Left hindlimb (tissue), 1 donor: ENCODE measurements at places on chromosomes 3 and 15.

- DNase-seq = no peak
Measured at GRCh38 chr15:63506537-63507035, 2.2 kb downstream of the USP3 start.

DNA sequence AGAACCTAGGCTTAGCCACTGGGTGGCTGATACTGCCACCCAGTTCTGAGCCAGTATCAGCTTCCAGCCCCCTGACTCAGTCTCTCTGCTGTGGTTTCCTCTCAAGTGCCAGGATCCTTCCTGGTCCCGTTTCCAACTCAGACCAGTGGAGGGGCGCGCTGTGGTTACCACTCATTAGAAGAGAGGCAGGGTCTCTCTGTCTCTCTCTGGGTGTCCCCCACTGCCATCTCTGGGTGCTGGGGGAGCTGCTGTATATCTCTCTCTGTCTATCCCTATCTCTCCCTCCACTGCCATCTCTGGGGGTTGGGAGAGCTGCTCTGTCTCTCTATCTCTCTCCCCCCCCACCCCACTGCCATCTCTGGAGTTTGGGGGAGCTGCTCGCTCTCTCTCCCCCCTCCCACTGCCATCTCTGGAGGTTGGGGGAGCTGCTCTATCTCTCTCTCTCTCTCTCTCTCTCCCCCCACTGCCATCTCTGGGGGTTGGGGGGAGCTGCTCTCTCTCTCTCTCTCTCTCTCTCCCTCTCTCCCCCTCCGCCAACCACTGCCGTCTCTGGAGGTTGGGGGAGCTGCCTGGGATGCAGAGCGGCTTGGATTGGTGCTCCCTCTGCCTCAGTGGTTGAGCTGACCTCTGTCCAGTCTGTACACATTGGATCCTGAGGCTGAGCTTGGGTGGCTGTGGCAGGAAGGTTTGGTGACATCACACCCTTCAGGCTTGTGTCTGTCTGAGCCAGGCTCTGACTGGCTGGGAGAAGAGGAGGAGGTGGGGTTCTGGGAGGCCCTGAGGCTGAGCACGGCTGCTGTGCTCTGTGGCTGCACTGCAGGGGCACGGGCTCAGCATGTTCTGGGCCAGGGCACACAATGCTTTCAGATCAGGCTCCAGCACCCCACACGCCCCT is 98.9 kb downstream of the APBA2 start:
- peak; percentile 65 for DNase-seq

- no peak for DNase-seq
Measured at GRCh38 chr3:43525386-43525785, 96.4 kb downstream of the ANO10 start.

- DNase-seq = no peak
Measured at GRCh38 chr15:96392380-96393208, 62.1 kb downstream of the NR2F2 start.

- DNase-seq = no peak
Measured at GRCh38 chr3:73601481-73601880, 23.3 kb downstream of the PDZRN3 start.

DNA sequence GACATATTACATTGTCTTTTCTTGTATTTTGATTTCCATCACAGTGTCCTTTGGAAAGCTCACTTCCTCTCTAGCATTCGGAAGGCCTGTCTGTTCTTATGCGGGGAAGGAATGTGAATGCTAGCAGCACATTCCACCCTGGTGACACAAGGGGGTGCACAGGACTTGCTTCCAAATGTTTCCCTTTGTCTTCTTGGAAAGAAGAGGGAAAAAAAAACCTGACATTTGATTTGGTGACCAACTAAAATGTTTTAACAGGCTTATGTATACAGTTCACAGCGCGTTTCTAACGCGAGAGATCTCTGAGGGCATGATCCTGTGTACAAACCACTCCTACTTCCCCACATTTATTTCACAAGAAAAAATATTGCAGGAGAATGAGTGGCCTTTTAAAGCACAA is 107.6 kb upstream of the FXR1 start:
- peak; percentile 40 for DNase-seq

DNA sequence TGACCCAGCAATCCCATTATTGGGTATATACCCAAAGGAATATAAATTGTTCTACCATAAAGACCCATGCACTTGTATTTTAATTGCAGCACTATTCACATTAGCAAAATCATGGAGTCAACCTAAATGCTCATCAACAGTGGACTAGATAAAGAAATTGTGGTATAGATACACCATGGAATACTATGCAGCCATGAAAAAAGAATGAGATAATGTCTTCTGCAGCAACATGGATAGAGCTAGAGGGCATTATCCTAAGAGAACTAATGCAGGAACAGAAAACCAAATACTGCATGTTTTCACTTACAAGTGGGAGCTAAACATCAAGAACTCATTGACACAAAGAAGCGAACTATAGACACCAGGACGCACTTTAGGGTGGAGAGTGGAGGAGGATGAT is 466.7 kb downstream of the MECOM start:
- DNase-seq = no peak

DNA sequence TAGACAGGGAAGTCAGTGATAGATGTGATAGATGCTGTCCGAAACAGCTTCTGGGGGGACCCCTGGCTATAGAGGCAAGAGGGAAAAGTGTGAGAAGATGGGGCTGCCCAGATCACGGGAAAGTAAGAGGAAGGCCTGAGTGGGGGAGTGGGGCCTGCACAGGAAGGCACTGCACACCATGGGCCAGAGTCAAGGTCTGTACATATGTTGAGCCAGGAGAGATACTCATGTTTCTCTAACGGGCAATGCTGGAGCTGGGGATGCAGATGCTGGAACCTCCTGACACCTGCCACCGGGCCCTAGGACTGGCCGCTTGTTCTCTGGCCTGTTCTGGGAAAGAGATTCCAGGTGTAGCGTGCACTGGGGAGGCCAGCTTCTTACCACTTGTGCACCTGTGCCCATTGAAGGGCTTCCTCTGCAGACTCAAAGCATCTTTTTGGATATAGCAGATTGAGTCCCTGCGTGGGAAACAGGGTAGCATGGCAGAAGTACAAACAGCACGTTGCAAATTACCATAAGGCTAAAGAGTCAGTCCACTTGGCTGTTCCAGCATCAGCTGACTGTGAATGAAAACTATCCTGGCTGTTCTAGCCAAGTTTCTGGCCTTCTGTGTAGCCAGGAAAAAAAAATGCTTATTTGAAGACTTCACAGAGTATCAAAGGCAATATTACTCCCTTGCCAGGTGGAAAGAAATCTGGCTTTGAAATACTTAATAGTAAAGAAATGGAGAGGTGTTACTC is 77.1 kb upstream of the GSK3B start:
- no peak for DNase-seq

- peak; percentile 62 for DNase-seq
Measured at GRCh38 chr3:128481438-128481942, 11.5 kb downstream of the GATA2 start.

GRCh38 chr3:159634483-159634882 is 354.2 kb upstream of the IL12A start:
- no peak for DNase-seq

DNA sequence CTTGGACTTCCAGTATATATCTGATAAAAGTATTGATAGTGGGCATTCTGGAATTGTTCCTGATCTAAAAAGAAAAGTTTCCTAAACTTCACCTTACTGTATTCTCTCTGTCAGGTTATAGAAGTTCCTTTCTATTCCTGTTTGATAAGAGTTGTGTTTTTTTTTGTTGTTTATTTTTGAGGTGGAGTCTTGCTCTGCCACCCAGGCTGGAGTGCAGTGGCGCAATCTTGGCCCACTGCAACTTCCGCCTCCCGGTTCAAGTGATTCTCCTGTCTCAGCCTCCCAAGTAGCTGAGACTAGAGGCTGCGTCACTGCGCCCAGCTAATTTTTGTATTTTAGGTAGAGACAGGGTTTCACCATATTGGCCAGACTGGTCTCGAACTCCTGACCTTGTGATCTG is 13.1 kb downstream of the BLM start:
- no peak for DNase-seq

- DNase-seq = no peak
Measured at GRCh38 chr3:193347521-193348501, 30.7 kb downstream of the ATP13A5 start.

- no peak for DNase-seq
Measured at GRCh38 chr15:56411122-56411749, 46.0 kb downstream of the TEX9 start.

- DNase-seq = no peak
Measured at GRCh38 chr3:189962466-189962865, 158.2 kb downstream of the P3H2 start.

- peak; percentile 59 for DNase-seq
Measured at GRCh38 chr3:3783696-3784095, 15.5 kb upstream of the LRRN1 start.

GRCh38 chr3:181824961-181825360 is 113.2 kb downstream of the SOX2 start:
- no peak for DNase-seq

GRCh38 chr3:41508063-41508696 is 308.9 kb downstream of the CTNNB1 start:
- no peak for DNase-seq

DNA sequence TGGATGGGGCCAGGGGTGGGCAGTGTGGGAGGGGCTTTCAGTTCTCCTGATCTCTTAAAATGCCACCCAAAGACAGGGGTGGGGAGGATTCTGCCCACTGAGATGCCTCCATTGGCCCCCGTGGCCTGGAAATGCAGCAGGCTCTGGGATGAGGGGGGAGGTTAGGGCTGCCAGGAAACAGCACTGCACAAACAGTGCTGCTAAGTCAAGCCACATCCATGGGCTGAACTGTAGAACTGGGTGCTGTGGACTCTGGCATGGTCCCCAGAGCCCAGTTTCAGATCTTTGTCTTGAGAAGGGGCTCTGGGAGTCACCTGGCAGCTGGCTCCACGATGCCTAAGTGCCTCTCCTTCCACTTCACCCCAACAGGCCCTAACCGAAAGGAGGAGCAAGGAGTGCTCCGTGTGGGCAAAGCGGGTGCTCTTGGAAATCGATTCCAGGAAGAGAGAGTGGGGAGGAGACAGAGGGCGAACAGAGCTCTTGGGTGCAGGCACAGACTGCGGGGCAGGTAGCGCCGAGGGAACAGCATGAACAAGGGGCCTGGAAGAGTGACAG is 7.8 kb downstream of the PLA2G4E start:
- no peak for DNase-seq

- no peak for DNase-seq
Measured at GRCh38 chr3:55595420-55595819, 108.3 kb upstream of the WNT5A start.

DNA sequence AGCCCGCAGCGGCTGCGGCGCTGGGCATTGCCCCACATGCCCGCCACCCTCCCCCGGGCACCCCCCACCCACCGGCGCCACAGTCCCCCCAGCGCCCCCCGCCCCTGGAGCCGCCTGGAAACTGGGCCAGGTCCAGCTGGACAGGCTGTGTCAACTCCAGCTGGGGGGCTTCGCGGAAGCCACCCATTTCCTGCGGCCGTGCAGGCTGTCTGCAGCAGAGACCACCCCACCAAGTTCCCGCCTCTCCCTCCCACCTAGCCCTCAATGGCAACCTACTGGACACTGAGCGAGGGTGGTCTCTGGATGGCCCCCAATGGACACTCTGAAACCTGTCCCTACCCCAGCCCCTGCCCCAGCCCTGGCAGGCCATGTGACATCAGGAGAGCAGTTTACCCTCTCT is 62.8 kb upstream of the GATA2 start:
- no peak for DNase-seq

DNA sequence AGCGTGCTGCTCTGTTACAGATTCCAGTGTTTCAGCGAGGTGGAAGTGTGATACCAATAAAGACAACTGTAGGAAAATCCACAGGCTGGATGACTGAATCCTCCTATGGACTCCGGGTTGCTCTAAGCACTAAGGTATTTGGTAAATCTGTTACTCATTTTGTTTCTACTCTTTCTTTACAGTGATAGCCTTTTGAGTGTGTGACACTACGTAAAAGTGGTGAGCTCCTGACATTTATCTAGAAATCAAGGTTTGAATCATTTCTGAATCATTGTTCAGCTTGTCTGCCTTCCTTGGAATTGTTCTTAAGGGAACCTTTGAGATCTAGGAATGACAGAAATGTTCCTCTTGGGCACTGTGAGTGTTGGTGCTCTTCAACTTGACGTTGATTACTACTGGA is 11.2 kb upstream of the CAPN3 start:
- no peak for DNase-seq

DNA sequence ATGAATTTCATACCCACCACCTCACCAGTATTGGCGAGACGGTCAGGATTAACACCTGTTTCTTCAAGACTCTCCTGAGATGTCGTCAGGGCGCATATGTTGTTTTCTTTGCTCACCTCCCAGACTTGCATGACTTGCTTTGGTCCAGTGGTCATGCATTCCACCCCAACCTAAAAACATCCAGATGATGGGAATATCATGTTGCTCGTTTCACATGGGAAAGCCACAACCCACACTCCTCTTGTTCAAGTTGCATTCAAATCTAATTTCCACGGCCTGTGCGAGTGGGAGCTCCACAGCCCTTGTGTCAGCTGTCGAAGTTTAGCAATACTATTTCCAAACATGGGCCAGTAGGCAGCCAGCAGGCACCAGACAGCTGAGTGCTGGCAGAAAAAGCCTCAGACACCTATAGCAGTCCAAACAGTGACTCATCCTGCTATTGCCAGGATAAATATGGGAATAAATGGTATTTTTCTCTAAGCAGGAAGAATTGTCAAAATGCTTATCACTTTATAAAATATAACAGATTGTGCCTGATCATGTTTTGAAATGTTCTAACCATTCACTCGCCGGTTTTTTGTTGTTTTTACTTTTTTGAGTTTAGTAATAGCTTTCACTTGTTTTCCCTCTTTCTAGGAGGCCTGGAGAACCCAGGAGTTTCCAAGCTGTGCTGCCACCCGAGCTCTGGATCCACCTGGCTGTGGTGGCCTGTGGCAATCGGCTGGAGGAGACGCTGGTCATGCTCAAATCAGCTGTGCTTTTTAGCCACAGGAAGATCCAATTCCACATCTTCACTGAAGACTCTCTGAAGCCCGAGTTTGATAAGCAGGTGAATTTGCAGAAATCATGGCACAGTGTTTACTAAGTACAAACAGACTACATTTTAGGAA is 20.1 kb downstream of the GXYLT2 start:
- no peak for DNase-seq

DNA sequence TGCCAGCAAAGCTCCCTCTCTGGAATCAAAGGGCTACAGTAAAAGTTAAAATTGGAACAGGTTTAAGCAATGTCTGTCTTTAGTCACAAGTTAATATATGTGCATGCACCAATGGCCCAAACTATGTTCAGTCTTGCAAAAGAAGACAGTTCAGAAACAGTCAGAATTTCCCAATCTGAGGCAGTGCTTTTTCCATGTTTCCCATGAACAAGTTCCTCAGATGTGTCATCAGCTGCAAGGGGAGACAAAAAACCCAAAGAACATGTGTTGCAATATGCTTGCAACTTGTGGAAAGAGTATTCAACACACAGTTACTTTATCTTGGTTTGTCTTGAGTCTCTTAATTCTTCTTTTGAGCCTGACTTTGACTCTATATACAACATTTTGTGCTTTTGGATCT is 148.4 kb downstream of the USP13 start:
- no peak for DNase-seq

DNA sequence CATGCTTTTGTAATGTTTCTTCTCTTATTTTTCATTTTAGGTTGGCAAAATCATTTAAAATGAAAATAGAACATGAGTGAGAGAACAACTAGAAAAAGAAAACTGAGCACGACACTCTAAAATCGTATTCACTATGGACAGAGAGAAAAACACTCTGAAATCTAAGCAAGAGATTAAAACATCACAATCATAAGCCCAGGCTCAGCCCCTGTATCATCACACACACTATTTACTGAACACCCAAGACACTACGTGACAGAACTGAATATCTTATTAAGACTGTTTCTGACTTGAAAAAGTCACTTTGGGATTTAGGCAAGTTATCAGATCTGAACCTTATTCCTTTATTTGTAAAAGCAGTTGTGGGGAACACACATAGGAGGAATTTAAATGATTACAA is 82.6 kb upstream of the PLXND1 start:
- DNase-seq = no peak
